ENCODE measurements at places on chromosomes 2 and 18.
A peak's percentile ranks its signal among the peaks of the same experiment; 100 is the strongest.

GRCh38 chr2:172082105-172082943 is 3.0 kb upstream of the DLX1 start:
- peak; percentile 36 for DNase-seq

DNA sequence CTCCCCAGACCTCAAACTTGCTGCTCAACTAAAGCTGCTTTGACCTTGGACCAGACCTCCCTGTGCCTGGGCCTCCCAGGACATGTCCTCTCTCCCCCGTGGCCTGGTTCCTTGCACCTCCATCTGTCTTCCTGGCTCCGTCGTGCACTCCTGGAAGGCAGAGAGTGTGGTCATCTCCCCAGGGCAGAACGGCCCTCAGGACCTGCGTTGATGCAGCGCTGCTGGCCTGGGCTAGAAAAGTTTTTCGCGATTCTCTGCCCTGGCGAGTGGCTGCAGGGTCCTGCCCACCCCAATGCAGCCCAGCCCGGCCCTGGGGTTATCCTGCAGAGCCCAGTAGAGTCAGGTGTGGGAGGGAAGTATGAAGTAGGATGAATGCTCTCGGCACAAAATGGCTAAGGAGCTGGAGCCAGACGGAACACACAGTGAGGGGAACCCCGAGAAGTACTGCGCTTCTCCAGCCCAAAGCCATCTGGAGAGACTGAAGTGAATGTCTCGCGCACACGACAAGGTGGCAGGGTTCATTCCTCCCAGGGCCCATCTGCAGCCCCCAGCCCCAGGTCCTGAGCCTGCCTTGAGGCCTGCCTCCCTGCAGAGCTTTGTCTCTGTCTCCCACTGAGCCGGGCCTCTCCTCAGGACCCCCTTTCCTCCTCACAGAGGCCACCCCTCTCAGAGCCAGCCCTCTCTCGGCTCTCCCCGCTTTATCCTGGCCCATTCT is 41.7 kb downstream of the ATOH8 start:
- no peak for DNase-seq

DNA sequence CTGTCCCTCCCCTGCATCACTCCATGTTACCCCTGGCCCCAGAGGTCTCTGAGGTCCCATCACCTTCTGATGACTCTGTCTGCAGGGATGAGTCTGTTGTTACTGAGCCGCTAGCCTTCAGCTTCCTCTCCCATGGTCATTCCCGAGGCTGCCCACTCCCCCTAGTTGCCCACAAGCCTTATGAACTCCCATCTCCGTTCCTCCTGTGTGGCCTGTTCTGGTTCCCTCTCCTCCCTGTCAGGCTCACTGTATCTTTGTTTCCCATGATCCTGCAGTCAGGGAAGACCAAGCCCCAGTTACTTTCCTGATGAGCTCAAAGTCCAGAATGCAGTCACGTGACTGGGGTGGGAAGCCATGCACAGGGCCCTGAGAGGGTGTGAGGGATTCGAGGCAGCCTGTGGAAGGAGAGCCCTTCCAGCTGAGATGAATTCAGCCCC is 39.5 kb downstream of the INPP4A start:
- no peak for DNase-seq

- DNase-seq: no peak
Measured at GRCh38 chr18:49111191-49111988, 160.6 kb upstream of the SMAD7 start.

DNA sequence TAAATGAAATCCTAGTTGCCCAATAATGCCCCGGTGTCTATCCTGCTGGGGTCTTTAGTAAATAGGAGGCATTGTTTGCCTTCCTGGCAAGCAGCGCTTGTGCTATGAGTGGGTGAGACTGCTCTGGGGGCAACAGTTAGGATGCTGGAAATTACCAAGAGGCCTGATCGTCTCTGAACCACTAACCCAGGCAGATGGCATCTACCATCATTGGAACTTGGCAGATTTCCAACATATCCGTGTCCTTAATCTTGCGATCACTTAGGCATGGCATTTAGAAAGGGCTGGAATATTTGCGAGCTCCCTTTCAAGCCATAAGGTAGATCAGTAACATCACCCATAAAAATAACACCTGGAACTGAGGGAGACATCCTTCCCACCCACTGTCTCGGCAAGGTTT is 18.8 kb upstream of the SH3RF3 start:
- no peak for DNase-seq

GRCh38 chr2:88828397-88829137 is 137.1 kb downstream of the RPIA start:
- DNase-seq: no peak

- no peak for DNase-seq
Measured at GRCh38 chr2:208713066-208713745, 306.6 kb downstream of the PTH2R start.

DNA sequence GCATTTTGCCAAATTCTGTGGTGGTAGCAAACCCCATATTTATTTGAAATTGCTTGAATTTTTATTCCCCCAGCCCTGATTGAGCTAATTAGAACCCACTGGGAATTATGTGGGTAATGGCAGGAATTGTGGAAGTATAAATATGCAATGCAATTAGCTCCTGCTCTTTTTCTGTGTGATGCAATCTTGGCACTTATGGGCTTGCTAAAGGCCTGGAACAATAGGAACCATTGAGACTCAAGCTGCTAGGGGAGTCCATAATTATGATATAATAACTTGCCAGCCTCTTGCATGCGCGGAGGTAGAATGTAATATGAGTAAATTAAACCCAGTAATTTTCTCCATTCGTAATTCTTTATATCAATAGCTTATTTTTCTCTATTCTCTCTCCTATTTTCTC is 267.6 kb upstream of the THSD7B start:
- no peak for DNase-seq

DNA sequence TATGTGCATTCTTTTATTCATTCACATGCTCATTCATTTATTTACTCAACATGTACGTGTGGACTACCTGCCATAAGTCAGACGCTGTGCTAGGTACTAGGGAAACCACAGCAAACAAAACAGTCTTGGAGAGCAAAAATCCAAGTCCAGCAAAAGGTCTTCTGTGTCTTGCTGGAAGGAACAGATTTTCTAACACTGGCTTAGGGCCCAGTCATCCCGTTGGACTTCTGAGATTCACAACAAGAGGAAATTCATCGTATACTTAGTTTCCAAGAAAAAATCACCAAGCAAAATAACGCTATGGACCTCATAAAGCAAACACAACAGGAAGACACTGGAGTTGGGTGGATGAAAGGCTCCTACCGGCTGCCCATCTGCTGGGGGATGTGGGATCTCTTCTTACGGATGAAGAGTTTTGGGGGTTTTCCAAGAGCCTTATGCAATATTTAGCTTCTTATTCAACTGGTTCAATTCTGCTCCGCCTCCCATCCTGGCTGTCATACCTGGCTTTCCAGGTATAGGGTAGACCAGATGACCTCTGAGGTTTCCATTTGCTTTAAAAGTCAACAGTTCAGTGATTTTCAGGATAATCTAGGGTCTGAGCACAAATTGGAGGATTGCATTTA is 262.7 kb downstream of the HAUS1 start:
- no peak for DNase-seq

DNA sequence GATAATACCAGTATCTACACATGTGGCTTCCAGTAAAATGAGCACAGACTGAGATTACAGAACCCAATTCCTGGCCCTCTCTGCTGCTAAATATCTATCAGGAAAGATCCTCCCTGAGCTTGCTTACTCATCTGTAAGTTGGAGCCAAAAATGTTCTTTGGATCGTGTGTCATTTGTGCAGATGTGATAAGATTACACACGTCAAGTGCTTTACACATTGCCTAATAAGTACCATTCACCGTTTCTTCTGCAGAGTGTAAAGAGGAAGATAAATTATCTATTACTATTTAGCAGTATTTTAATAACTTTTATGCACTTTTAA is 23.2 kb upstream of the SLC20A1 start:
- DNase-seq: no peak

DNA sequence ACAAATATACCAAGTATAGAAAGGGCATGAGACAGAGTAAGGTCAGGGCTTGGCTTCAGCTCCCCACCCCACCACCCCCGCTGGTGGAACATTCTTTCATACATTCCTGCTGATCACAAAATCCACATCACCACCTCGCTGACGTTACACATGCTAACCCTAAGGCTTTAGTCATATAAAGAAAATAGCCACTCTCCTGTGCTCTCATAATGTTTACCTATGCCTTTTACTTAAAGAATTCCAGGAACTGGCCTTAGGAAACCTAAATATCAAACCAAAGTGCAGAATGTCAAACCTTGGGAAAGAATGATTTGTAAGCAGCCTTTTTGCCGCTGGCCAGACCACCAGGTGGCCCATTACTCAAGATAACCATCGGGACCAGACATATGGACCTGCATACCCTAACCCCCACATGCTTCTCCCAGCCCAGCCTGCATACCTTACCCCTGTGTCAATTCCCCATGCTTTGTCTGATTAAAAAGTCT is 136.3 kb upstream of the SLC39A10 start:
- no peak for DNase-seq

DNA sequence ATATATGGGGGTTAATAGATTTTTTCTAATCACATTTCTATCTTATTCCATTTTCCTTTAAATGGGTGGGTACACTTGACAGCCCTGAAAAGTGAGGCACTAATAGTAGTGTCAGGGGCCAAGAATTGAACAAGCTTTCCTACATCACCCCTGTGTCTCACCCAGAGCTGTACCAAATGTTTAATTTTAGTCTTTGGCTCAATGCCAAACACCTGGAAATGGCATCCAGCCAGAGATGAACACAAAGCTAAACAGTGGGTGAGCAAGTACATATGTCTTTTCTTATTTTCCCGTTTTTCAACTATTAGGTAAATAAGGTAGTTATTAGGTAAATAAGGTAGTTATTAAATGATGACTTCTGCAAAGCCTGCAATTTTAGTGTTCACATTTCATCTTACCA is 276.3 kb upstream of the ERBB4 start:
- DNase-seq: no peak

DNA sequence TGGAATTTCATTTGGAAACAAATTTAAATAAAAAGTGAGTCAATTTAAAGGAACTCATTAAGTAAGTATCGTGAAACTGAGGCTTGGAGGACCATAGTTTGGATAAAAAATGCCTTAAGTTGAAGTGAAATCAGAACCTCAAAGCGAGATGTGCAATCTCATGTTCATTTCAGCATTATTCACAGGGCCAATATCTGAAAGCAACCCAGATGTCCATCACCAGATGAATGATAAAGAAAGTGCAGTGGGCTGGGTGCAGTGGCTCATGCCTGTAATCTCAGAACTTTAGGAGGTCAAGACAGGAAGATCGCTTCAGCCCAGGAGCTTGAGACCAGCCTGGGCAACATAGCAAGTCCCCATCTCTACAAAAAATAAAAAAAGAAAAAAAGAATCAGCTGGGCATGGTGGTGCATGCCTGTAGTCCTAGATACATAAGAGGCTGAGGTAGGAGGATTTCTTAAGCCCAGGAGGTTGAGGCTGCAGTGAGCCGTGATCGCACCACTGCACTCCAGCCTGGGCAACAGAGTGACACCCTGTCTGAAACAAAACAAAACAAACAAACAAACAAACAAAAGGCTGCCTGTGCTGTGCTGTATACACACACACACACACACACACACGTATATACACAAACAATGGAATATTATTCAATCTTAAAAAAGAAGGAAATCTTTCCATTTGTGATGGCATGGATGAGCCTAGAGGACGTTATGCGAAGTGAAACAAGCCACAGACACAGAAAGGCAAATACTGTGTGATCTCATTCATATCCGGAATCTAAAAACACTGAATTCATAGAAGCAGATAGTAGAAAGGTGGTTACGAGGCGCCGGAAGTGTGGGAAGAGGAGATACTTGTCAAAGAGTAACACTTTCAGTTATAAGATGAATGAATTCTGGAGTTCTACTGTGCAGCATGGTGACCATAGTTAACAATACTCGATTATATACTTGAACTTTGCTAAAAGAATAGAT is 14.5 kb downstream of the SH3RF3 start:
- peak; percentile 43 for DNase-seq

DNA sequence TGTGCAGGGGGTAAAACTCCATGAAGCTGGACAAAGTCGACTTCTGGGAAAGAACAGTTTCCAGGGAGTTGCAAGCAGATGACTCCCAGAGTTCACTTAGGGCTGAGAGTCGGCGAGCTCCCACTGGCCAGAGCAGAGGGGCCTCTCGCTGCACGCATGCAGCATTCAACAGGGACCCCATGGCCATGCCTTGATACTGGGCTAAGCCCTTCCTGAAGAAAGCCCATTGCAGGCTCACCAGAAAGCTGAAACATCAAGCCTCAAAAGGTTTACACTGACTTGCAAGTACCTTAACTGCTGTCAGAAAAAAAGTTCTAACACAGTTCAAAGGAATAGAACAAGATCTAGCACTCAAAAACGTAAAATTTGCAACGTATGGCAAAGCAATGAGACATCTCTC is 56.4 kb downstream of the NDUFA10 start:
- DNase-seq: no peak

- no peak for DNase-seq
Measured at GRCh38 chr18:66682855-66683322, 79.0 kb upstream of the CDH19 start.

DNA sequence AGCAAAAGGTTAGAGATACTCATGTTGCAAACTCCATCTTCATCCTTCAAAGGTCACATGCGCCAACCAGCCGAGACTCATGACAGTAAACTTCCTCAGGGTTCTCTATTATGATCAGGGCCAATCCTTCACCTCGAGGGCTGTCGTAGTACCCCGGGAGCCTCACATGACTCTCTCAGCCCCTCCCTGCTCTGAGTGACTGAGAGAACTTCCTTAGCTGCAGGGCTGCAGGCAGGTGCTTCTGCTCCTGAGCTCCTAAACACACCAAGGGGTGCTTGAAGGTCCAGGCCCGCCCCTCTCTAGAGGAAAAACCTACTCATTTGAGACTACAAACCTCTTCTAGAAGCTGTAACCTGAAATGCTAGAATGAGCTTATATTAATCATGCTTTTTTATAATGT is 48.2 kb downstream of the LONRF2 start:
- no peak for DNase-seq

GRCh38 chr2:32941944-32942690 is 4.6 kb upstream of the LTBP1 start:
- DNase-seq: no peak

GRCh38 chr2:124571836-124572235 is 546.7 kb downstream of the CNTNAP5 start:
- DNase-seq: no peak

- peak; percentile 35 for DNase-seq
Measured at GRCh38 chr2:20050104-20050645, 1.3 kb downstream of the LAPTM4A start.

DNA sequence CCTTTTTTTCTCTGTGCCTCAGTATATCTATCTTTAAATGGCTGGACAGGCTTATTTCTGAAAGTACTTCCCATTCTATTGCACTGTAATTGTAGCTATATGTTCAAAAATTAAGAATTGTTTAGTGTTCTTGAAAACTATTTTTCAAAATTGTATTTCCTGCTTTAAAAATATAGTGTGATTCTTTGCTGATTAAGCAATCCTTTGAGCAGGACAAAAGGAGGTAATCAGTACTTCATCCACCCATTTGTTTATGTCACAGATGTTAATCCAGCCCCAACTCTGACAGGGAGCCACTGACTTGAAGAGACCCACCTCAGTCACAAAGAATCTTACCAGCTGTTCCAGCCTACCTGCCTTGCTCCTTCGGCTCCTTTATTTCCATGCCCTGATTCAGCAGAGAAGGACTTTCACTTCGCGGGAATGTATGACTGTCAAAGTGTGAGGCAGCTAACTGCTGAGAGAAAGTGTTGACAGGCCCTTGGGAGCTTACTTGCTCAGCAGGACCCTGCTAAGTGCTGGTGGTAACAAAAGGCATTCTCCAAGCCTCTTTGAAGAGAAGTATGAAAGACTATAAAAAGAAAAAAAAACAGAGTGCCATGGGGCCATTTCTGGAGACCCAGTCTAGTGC is 393.3 kb upstream of the CYRIA start:
- DNase-seq: no peak

Measured in GM13977 (cell line).